ENCODE measurements at places on chromosomes 1 and 21. TPM values are rescaled to one million over a fixed set of nuclear protein-coding genes. Genes with fewer than 3 reads are reported as not detected.
A peak's percentile ranks its signal among the peaks of the same experiment; 100 is the strongest.

ZNF683 gene
- not detected for total RNA-seq

DNA sequence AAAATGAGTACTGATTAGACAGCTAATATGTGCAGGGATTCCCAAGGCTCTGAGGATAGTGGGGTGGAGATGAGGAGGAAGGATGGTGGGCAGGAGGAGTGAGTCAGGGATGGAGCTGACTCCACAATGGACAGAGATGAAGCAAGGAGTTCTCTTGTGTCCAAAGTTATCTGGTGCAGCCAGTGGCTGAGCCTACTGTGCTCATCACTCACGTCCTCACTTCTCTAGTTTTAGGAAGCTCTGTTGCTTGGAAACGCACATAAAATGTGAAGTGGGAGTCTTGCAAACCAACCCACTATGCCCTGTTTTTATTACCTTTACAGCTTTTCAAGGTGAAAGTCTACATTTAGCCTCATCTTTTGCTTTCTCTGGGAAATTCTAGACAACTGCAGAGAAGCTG is 36.5 kb upstream of the SAMD13 start:
- no peaks in the 10 kb centered on the region for H3K27me3 ChIP-seq
- no peak for DNase-seq
- H3K4me1 ChIP-seq, result peaks cover 5% of the 10 kb centered on the region

- H3K4me1 ChIP-seq, result no peaks in the 10 kb centered on the region
- DNase-seq, result no peak
- H3K4me3 ChIP-seq, result no peak overlapping the region
- no peaks in the 10 kb centered on the region for H3K36me3 ChIP-seq
- no peak overlapping the region for H3K27ac ChIP-seq
These were observed 35.7 kb upstream of the MAGOH start for GRCh38 chr1:53274026-53274425.

GRCh38 chr1:235329139-235329902 is 951 bp downstream of the GGPS1 start:
- DNase-seq, result peak; percentile 35
- H3K4me3 ChIP-seq, result peak overlapping the region; percentile 79
- peaks cover 25% of the 10 kb centered on the region for H3K4me1 ChIP-seq

- no peaks in the 10 kb centered on the region for H3K27me3 ChIP-seq
- no peak overlapping the region for H3K27ac ChIP-seq
- DNase-seq, result no peak
- H3K4me3 ChIP-seq, result no peak overlapping the region
- peaks cover 12% of the 10 kb centered on the region for H3K4me1 ChIP-seq
These were observed 173.6 kb downstream of the RERE start for GRCh38 chr1:8643542-8644536.

GRCh38 chr1:228488125-228488817 is 1.1 kb downstream of the RNF187 start:
- peak overlapping the region; percentile 60 for H3K4me3 ChIP-seq
- no peaks in the 10 kb centered on the region for H3K27me3 ChIP-seq
- H3K36me3 ChIP-seq, result peaks cover 2% of the 10 kb centered on the region

GRCh38 chr1:245648749-245649522 is 494.2 kb downstream of the KIF26B start:
- no peaks in the 10 kb centered on the region for H3K4me1 ChIP-seq
- no peaks in the 10 kb centered on the region for H3K27me3 ChIP-seq
- no peak overlapping the region for H3K4me3 ChIP-seq
- H3K36me3 ChIP-seq, result no peaks in the 10 kb centered on the region
- DNase-seq, result no peak
- no peak overlapping the region for H3K27ac ChIP-seq
